ENCODE measurements at places on chromosomes 5 and 9.
A peak's percentile ranks its signal among the peaks of the same experiment; 100 is the strongest.

GRCh38 chr9:15113288-15113687 is 193.7 kb downstream of the TTC39B start:
- no peak for DNase-seq

DNA sequence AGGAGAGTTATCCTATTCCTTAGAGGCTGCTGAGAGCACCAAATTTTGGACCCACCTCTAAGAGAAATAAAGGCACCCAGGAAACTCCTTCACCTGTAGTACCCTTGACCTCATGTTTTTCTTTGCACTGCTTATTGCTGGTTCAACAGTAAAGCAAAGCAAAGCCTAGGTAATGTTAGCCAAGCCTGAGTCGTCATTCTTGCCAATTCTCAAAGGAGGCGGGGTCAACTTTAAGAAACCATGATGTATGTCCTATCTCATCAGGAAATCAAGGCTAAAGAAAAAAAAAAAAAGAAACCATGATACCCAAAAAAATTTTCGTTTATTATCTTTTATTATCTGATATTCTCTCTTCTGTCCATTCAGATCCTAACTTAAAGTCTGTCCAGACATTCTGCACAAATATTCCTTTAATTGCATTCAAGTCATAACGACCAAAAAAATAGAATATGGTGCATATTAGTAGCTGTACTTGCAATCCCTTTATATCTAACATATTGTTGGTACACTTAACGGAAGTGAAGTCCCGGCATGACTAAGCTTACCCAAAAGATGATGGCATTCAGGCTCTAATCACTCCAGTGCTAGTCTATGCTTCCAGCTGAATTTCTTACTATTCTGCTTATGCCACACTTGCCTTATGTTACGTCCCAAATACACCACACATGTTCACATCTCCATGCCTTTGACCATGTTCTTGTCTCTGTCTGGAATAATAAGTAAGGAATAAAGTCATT is 1.8 kb downstream of the AUH start:
- no peak for DNase-seq

- DNase-seq: no peak
Observed at GRCh38 chr9:71916834-71917534, 5.5 kb downstream of the C9orf85 start.

- DNase-seq: no peak
Observed at GRCh38 chr9:2164268-2164667, 149.1 kb downstream of the SMARCA2 start.

- no peak for DNase-seq
Observed at GRCh38 chr9:29793970-29794369, 2220.7 kb upstream of the C9orf72 start.

GRCh38 chr5:98637557-98637956 is 135.9 kb upstream of the RGMB start:
- no peak for DNase-seq

- DNase-seq: no peak
Observed at GRCh38 chr5:122413722-122414121, 101.7 kb downstream of the SNCAIP start.

- DNase-seq: no peak
Observed at GRCh38 chr5:156119692-156120091, 207.3 kb upstream of the SGCD start.

DNA sequence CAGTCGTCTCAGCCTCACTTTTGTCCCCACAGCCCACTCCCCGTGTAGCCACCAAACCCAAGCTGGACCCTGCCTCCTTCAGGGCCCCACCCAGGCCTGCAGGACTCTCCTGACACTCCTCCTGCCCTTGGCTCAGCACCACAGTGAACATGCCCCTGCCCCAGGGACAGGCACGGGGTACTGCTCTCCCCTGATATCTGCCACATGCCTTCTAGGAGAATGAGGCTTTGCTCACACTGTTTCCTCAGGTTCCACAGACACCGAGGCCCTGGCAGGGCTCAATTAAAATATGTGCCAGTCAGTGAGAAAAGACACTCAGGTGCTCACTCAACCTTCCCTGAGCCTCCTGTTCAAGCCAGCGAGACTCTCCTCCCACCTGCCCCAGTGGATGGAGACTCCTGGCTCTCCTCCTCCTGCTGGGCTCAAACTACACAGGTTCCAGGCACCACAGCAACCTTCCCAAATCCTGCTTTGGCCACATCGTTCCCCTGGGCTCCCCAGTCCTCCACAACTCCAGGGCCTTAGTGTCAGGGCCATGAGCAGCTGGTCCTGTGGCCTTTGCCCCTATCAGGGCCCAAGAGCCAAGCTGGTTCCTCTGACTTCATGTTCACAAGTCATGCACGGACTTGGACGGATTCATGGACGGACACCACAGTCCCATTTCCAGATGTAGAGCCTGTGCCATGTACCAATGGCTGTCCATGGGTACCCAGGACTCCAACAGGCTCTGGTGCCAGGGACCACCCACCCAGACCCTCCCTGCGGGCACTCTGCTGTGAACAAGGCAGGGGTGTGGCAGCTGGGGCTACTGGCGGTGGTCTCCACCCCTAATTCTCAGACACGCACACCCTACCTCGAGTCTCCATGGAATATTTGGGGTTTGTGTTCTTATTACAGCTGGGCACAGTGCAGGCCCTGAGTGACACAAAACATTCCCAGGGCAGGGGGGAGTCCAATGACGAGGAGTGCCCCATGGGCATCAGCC is 36.6 kb downstream of the BICD2 start:
- no peak for DNase-seq

DNA sequence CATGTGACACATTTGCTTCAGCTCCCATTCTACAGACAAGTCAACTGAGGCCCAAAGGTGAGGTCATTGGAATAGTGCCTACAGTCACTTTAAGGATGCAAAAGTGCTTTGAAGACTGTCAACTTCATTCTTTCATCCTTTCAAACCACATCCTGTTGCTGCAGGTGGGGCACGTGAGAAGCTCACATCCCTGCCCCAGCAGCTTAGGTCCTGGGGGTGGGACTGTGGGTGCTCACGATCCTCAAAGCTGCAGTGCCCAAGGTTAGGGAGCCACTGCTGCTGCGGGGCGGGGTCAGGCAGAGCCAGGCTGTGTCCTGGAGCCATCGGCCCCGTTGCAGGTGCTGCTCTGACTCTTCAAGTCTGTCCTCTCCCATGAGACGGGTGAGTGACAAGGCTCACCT is 57.9 kb upstream of the IER5L start:
- peak; percentile 32 for DNase-seq

DNA sequence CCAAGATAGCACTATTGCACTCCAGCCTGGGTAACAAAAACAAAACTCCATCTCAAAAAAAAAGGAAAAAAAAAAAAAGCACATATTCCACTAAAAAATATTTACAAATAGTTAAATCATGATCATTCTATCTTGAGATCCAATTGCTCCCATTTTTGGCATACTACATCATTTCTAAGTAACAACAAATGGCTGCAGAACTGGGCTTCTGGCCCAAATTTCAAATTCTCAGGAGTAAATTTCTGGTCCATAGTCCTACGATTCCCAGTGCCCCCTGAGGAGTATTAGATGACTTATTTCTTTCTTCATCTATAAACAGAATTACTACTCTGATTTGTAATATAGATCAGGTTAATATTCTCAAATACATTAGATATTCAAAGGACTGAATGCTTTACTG is 62.1 kb downstream of the CEMIP2 start:
- no peak for DNase-seq

DNA sequence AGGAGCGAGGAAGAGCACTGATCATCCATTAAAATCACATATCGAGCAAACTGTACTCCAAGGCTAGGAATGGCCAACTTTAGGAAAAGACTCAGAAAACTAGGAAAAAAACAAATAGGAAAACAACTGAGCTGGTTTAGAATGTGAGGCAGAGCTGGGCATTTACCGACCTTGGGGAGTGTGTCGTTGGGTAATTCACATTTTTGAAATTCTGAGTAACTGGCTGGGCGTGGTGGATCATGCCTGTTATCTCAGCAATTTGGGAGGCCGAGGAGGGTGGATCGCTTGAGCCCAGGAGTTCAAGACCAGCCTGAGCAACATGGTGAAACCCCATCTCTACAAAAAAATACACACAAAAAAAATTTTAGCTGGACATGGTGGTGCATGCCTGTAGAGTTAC is 70.1 kb downstream of the ZFAND5 start:
- no peak for DNase-seq

DNA sequence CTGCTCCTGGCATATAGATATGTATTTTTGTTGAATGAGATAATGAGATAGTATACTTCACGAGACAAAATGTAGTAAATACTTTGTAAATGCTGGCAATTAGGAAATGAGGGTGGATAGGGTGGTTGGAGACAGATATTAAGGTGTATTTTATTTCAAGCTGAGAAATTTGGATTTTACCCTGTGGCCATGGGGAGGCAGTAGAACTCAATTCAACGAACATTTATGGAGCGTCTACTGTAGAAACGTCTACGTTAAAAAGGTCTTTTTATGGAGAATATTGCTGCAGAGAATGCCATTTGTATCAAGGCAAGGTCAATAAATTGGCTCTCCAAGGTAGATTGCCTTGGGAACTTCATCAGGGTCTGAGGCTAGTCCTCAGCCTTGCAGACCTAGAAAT is 21.5 kb upstream of the RALGPS1 start:
- no peak for DNase-seq

- DNase-seq: no peak
Observed at GRCh38 chr5:158819840-158820620, 279.7 kb downstream of the EBF1 start.

DNA sequence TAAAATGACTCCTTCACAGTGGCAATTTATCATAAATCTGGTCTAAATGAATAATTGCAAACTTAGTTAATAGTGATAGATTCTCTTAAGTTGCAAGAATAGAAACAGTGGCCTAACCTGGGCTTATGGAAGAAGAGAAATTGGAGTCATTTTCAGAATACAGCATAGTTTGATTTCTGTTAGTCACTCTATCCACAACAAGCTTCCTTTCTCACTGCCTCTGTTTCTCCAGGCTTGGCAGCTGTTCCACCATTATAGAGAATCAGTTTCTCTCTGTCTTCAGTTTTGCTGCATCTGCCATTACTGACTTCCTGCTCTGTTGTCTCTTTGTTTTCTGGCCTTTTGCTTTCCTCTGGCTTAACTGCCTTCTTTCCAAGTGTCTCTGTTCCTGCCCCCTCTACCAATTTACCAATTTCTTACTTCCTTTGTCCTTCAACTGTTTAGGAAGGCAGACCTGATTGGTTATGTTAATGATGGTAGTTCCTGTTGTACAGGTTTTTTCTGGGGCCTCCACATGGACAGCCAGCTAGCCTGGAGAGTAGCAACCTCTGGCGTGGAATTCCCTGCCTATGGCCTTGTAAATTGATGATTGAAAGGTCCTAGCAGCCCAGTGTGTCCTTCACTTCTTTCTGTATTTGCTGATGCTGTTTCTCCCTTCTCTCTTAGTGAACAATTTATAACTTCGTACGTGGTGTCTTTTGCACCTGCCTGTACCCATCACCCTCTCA is 75.9 kb upstream of the RASGRF2 start:
- no peak for DNase-seq

DNA sequence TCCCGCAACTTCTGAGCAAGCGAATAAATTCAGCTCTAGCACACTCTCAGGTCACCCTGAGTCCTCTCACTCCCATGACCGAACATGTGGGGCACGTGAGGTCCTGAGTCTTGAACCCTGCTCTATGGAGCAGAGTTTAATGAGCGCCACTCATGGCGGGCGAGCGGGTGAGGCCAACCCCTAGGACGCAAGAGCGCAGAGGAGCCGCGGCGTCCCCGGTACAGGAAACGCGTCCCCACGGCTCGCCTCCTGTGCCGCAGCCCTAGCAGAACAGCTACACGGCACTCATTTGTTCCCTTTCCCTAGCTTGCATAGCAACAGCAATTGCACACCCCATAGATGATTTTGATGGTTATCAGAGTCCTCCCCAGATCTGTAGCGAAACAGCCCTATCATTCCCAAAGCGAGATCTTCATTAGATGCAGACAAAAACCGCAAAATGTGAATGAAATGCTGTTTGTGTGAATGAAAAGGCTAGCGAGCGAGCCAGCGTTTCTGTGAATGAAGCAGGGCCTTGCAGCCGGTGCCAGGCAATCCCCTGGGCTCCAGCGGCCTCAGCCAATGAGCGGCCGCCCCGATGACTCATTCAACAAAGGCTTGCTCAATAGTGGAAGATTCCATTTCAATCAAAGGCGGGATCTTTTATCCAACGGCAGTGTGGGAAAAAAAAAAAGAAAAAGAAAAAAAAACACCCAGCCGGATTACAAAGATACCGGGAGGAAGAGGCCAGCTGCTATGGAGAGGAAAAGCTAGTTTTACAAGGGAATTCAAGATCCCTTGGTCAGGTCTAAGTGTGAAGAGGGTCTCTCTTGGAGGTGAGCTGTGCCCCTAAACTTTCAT is 1.5 kb upstream of the SHC3 start:
- no peak for DNase-seq

- DNase-seq: no peak
Observed at GRCh38 chr5:134365604-134366003, 1.4 kb downstream of the CDKL3 start.

DNA sequence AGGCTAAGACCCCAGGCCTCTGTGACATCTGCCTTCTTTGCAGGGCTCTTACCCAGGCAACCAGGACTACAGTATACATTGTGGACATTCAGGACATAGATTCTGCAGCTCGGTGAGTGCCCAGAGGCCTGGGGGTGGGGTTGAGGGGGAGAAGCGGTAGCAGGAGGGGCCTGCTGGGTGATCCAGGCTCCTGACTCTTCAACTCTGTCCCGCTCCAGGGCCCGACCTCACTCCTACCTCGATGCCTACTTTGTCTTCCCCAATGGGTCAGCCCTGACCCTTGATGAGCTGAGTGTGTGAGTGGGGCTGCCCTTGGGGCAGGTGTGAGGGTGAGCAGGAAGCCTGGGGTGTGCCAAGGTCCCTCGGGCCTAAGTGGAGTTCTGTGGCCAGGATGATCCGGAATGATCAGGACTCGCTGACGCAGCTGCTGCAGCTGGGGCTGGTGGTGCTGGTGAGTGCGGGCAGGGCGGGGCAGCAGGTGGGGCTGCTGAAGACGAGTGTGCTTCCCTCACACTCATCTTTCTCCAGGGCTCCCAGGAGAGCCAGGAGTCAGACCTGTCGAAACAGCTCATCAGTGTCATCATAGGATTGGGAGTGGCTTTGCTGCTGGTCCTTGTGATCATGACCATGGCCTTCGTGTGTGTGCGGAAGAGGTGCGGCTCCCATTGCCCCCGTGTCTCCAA is 19.8 kb downstream of the GPRIN1 start:
- DNase-seq: no peak

DNA sequence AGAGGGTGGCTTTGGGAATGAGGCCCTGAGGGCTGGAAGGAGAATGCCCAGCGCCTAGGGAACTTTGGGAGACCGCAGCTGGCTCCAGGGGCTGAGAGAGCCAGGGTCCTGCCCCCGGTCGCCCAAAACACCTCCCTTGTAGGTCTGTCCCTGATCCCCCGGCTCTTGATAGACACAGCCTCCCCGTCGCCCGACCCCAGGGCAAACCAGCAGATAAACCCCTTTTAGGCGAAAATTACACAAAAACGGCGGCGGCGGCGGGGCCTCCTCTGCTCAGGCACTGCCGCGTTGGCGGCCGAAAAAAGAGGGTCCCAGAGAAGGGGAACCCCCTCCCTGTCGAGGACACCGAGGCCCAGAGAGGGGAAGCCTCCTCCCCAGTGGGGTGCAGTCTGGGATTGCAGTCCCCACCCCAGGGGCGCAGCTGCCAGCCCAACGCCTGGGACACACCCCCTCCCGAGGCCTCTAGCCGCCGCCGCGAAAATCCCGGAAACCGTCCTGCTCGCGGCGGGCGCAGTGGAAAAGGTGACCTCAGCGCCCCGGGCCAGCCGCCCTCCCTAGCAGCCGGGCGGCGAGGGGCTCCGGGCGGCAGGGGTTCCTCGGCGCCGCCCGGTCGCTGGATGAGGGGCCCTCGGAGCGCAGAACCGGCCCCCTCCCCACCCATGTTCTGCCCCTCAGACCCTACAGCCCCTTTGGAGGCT is 3.1 kb upstream of the BARX1 start:
- DNase-seq: no peak

GRCh38 chr5:67035098-67035740 is 161.4 kb downstream of the CD180 start:
- no peak for DNase-seq
